ENCODE measurements at places on chromosomes 4 and X.
A peak's percentile ranks its signal among the peaks of the same experiment; 100 is the strongest.

DNA sequence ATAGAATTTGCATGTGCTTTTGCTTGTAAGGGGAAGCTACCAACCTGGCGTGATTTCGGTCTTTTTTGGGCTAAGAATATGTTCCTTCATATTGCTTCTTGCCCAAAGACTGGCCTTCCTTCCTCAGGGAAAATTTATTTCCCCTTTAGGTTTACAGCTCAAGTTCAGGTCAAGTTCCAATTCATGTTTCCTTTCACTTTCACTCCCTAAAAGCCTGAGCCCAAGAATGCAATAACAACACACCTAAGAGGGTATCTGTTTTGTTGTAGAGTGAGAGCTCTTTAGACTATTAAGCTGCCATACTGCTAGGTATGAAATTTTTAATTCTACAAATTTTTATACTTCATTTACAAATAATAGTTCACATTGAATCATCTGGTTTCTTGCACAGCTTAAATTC lies 299.6 kb downstream of the TLL1 start:
- no peak for DNase-seq

DNA sequence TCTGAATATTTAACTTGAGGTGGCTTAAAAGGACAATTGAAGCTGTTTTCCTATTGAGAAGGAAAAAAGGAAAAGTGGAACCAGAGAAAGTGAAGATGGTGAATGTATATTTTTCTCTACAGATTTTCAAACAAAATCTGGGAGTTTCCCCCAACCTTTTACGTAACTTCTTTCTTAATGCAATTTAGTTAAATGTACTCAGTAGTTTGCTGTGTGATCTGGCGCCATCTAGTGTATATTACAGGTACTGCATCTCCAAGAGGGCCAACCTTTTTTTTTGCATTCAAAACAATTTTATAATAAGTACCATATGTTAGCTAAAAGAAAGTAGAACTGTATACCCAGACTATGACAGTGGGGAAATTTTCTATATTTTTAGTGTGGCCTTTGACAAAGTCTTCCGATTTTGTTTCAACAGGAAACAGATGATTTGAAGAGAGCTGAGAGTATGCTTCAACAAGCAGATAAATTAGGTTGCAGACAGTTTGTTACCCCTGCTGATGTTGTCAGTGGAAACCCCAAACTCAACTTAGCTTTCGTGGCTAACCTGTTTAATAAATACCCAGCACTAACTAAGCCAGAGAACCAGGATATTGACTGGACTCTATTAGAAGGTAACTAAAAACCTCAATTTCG lies 82.0 kb downstream of the PLS3 start:
- peak; percentile 21 for DNase-seq

- DNase-seq: no peak
Observed at GRCh38 chrX:24117258-24117657, 32.3 kb upstream of the ZFX start.

GRCh38 chr4:188016754-188017153 lies 21.2 kb downstream of the ZFP42 start:
- no peak for DNase-seq

DNA sequence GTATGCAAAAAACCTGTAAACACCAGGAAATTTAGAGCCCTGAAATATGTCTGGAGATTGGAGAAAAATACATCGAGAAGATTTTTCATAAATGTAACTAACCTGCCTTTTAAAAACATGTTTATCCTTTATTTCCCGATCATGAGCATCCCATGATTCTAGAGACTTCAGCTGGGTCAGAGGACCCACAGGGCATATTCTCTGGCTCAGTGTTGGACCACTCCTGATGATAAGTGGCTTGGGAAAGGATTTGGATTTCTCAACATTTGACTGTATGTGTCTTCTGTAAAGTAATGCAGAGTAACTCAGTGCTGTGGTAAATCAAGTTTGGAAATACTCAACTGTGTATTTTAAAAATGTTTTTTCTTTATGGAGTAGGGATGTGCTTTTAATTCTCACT lies 40.0 kb upstream of the ANK2 start:
- no peak for DNase-seq

DNA sequence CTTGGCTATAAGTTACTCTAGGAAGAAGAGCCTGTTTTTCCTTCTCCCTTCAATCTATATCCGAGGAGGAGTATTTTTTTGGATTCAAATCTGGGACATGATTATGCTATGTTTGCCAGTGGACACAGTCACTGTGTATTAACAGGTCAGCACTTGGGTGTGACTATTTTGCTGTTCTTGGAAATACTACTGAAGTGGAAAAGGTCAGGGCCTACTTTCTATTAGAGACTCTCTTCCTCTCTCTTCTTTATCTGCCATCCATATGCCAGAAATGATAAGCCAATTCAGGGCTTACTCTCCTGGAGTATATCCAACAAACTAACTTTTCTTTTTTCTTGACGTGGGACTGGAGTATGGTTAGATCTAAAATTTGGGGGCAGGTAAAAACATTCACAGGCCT lies 40.5 kb downstream of the MID1IP1 start:
- no peak for DNase-seq

- DNase-seq: no peak
Observed at GRCh38 chr4:10096201-10096977, 20.2 kb downstream of the WDR1 start.

DNA sequence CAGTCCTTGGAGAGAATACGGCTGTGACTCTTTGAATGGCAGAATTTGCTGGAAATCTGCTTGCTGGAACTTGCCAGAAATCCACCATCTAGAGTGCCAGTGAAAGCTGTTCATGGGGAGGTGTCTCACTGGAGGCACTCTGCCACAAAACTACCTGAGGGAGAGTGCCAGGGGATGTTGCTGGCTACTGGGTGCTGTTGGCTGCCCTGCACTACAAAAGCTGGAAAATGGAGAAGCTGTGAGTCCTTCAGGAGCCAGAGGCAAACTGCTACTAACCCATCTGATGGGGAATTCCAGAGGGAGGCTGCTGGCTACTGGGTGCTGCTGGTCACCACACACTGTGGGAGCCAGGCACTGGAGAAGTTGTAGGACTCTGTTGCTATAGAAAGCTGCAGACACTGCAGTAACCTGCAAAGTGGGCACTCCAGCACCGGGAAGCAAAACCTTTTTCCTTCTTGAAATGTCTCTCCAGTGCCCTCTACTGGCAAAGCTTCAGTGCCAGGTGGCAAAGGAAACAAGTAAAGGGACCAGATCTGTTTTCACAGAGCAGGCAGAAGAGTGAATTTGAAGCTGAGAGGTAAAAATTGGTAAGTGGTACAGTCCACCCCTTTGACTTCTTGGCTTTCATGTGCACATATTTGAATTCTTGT lies 47.8 kb upstream of the HSD17B10 start:
- peak; percentile 47 for DNase-seq

GRCh38 chr4:142372530-142373260 lies 473.4 kb downstream of the INPP4B start:
- DNase-seq: no peak

DNA sequence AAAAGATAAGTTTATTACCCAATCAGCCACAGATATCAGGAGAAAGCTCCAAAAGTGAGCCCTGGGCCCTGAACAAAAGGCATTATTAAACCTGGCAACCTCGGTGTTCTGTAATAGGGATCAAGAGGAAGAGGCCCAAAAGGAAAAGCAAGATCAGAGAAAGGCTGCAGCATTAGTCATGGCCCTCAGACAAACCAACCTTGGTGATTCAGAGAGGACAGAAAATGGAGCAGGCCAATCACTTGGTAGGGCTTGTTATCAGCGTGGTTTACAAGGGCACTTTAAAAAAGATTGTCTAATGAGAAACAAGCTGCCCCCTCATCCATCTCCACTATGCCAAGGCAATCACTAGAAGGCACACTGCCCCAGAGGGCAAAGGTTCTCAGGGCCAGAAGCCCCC lies 75.7 kb downstream of the AGTR2 start:
- DNase-seq: no peak

DNA sequence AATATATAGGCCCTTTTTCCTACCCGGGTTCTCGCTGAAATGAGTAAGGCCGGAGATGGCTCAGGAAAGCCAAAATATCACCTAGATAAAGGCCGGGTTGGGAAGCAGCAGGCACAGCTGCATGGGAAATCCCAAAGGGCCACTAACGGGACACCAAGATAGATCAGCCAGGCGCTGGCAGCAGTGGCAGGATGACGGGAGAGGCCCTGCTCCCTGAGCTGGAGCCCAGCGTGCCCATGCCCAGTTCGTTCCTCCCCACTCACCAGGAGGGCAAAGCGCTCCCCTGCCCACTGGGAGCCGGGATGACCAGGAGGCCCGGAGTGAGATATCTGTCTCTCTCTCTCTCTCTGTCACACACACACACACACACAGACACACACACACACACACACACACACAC lies 109.8 kb downstream of the DCTD start:
- DNase-seq: no peak

GRCh38 chr4:183838987-183839712 lies 66.0 kb upstream of the STOX2 start:
- peak; percentile 10 for DNase-seq

DNA sequence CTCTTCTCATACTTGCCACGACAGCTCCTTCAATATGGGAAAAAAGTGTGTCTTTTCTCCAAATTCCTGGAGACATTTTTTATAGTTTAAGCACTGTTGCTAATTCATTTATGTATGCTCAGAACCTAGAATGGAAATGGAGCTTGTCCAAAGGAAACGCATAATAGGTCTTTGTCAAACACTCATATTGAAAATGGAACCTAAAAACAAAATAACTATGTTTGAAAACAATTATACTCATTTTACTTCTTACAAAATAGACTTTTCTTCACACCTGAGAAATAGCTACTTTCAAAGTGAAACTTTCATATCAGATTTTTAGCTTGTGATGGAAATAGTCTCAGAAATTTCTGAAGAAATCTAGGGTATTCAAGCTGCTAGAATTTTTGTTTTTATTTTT lies 529.7 kb upstream of the BOD1L1 start:
- no peak for DNase-seq

DNA sequence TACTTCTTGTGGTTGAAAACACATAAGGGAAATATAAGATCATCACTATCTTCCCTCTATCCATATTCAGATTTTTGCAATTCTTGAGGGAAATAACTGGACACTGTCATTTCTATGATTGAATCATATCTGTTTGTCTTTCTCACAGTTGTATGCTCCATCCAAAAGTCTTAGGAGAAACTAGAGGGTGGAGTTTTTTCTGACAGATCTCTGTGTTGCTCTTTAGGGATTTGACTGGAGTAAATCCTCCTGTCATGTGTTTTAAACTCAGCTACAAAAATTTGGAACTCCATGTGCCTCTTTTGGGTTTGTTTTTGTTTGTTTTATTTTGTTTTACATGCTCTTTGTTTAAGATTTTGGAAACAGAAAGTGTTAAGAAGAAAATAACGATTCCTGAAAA lies 136.5 kb downstream of the SPATA18 start:
- no peak for DNase-seq

DNA sequence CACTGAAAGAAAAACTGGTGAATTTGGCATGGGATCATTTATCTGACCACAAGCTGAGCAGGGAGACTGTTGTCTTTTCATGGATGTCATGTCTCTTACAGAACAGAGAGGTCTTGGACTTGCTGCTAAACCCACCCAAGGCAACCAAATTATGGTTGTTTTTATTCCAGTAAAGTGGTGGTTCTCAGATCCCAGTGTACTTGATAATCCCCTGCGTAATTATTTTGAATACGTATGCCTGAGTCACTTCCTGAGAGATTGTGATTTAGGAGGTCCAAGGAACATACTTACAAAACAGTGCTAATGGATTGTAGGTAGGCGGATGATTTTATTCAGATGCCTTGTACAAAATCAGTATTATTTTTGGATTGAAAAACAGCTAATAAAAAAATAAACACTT lies 585.6 kb downstream of the IL1RAPL1 start:
- no peak for DNase-seq

DNA sequence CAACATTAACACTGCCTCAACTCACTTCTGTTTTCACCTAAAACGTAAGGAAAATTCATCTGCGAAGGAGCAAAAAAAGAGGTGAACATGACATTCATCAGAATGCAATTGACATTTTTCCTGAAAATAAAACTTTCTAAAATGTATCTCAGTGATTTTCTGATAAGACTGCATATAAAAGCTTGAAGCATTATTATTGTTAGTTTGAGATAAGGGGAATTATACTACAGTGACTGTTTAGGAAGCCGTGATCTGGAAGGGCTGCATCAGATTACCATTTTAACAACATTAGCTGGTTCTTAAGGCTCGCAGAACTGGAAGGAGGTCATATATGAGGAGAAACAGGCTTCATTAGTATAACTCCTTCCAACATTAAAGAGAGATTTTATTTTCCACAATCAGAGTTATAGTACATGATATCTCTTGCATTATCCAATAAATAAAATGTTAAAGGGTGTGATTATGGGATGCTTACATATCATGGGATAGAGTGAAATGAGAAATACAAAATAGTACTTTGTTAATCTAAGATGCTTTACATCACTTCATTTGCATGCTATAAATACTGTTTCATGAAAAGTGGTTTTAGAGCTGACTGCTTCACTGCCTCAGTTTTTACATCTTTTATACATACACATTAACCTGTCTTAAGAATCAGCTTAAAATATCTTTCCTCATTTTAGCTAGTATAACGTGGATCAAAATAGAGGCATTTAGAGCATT lies 1820.1 kb upstream of the TENM3 start:
- DNase-seq: no peak

DNA sequence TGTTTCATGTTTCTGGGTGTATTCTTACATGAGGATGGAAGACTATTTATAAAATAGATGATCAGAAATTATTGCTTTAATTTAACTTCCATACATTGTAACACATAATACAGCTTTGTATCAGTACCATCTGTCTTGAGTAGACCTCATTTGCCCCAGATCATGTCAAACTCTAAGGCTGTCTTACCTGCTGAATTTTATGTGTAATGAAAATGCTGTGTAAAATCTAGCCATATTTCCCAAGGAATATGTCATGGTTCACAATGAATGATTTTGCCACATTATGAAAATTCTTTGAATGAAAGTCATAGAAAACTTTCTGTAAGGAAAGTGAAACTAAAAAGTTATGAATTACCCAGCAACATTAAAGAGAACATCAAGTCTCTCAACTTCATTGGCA lies 7.4 kb downstream of the BDH2 start:
- DNase-seq: no peak

DNA sequence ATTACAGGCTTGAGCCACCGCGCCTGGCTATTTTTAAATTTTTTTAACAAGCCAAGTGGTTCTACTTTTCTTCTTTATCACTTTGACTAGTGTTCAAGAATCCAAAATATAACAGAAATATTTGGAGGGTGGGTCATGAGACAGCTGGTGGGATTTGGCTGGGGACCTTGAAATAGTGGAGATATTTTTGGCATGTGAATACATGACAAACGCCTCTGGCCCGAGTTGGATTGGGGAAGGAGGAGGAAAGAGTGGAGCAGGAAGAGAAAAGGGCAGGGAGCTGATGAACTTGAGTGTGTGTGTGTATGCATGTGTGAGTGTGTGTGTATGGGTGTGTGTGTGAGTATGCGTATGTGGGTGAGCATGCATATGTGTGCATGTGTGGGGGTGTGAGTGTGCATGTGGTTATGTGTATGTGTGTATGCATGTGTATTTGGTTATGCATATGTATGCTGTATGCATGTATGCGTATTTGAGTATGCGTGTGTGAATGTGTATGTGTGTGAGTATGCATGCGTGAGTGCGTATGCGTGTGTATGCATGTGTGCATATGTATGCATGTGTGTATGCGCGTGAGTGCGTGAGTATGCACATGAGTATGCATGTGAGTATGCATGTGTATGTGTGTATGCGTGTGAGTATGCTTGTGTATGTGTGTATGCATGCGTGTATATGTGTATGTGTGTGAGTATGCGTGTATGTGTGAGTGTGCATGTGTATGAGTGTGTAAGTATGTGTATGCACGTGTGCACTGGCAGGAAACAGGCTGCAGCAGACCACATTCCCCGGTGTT lies 49.6 kb downstream of the JADE1 start:
- no peak for DNase-seq
